ENCODE measurements at places on chromosomes 6 and 20.

DNA sequence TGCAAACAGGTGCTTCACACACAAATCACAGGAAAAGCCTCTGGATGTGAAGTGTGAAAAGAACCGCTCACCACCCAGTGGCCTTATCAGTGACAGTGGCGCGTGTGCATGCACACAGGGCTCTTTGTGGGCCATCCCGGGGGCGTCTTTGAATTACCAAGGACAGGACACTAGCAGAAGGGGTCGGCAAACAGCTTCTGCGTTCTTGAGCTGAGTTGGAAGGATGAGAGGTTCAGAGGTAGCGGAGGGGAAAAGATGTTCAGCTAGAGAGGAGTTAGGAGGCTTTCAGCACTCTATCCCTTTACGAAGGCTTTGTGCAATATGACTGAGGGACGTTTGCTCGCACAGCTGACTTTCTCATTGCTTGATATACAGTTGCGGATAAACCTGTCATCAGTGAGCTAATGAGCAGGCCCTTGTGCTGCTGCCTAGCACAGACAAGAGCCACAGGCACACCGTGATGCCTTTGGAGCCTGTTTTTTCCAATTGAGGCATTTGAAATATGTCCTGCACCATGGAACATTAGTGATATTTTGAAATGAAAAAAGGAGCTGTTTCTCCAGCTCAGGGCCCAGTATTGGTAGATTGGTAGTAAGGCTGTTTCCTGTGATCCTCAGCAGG lies 83.1 kb downstream of the IYD start:
- DNase-seq: no peak

GRCh38 chr6:138424004-138424904 lies 20.2 kb downstream of the HEBP2 start:
- DNase-seq: no peak

GRCh38 chr6:150767571-150768018 lies 97.9 kb upstream of the MTHFD1L start:
- DNase-seq: no peak

DNA sequence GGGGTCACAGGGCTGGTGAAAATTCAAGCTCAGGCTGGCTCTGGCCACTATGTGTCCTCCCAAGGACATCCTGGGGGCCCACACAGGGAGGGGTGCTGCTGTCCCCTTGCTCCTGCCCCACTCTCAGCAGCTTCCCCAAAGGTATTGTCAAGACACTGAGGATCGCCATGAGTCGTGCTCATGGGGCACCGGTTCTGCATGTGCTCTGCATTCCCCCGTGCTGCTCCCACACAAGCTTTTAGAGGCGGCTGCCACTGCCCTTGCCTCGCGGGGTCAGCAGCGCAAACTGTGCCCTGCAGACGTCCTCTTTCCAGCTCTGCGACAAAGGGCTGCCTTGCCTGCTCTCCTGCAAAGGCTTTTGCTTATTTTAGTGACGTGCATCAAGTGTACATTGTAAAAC lies 179.8 kb downstream of the ERMARD start:
- no peak for DNase-seq

GRCh38 chr6:148524471-148524882 lies 181.8 kb downstream of the SASH1 start:
- DNase-seq: no peak

GRCh38 chr6:447381-448165 lies 56.0 kb downstream of the IRF4 start:
- no peak for DNase-seq

- no peak for DNase-seq
Measured at GRCh38 chr6:118725944-118726343, 74.6 kb upstream of the CEP85L start.

DNA sequence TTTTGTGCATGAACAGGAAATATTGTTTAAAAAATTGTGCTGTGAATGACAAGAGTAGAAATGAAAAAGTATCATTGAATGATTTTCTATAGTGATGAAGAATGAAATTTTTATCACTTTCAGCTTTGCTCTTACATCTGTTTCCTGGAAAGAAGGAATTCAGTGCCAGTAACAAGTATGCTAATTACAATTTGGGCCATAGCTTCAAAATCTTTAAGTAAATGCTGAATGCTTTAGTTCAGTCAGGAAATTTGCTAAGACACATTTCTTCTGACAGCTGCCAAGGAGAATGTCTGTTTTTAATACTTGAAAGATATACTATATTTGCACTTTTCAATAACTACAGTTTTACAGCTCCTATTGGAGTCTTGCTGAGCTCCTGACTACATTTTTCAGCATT lies 203.7 kb upstream of the RSPO3 start:
- no peak for DNase-seq

DNA sequence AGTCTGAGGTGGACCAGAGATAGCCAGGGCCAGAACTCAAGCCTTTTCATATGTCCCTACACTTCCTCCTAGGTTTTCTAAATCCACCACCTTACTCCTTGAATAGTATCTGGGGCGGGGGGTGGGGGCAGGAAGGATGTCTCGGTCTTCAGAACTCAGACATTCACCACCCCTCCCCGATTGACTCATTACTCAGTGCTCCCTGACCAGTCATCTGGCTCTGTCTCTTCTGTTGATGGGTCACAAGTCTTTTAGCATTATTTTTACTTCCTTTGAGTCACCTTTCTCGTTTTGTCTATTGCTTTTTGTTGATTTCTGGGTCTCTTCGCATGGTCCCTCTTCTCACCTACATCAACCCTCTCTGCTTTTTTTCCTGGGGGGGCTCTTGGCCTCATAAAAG lies 23.3 kb downstream of the NOX3 start:
- no peak for DNase-seq

DNA sequence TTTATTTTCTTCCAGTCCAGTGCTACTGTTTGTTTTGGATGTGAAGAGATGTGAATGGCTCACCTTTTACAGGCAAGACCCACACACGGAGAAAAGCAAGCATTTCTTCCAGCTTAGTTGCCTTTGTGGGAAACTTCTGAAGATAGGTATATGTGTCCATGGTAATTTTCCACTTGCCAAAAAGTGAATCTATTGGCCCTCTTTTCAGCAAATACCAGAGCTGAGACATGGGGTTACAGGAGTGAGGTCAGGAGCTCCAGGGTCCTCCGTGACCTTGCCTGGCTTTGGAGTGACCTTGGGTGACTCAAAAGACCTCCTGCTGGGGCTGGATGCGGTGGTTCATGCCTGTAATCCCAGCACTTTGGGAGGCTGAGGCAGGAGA lies 166.7 kb downstream of the SCML4 start:
- no peak for DNase-seq

GRCh38 chr6:24606200-24606930 lies 39.6 kb downstream of the KIAA0319 start:
- no peak for DNase-seq

DNA sequence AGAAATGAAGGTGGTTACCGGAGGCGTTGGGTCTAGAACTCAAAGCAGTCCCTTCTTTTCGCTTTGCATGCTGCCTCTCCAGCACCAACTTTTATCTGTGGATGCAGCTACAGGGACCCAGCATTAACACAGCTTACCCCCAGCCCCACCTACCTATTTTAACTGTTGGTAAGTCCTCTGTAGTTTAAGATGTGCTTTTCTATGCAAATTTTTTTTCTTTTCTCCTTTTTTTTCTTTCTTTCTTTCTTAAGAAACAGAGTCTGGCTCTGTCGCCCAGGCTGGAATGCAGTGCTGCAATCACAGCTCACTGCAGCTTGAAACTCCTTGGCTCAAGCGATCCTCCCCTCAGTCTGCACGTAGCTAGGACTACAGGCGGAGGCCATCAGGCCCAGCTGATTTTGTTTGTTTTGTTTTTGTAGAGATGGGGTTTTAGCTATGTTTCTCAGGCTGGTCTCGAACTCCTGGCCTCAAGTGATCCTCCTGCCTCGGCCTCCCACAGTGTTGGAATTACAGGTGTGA lies 6.5 kb upstream of the USP45 start:
- peak; percentile 9 for DNase-seq

GRCh38 chr6:100160930-100161329 lies 166.9 kb upstream of the MCHR2 start:
- no peak for DNase-seq

DNA sequence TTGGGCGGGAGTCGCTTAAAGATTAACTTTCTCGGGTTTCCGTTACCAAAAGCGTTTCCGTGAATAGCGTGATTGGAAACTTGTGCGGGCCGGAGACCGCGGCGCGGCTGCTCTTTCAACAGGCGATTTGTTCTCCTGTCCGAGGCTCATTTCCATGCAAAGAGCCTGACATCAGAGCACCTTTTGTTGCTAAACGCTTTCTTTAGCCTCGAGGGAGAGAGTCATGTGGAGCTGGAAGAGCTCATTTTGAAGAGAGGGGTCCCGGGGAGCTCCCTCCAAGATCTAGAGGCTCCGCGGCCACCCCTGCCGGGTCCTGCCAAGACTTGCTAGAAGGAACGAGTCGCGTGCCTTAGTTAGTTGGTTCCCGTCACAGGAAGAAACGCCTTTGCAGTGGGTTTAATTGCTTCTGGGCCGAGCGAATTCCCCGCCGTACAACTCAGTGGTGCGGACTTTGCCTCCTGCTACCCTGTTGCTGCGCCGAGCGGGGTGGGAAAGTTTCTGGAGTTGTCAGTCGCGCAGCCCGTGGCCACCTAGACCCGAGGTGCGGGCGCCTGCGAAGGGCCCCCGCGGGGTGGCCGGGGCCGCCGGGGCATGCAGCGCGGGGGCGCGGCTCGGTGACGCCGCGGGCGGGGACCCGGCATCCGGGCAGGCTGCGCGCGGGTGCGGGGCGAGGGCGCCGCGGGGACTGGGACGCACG lies at the start of gene SASH1:
Gene SASH1, plus strand, starts transcription at position 489 of the 697 bp plus-strand sequence. CDS start 230 bp downstream, outside the sequence.
- peak; percentile 49 for DNase-seq

GRCh38 chr6:41630946-41631345 lies 7.3 kb upstream of the MDFI start:
- DNase-seq: no peak

- DNase-seq: no peak
Measured at GRCh38 chr6:166930354-166930891, 25.9 kb downstream of the RNASET2 start.

DNA sequence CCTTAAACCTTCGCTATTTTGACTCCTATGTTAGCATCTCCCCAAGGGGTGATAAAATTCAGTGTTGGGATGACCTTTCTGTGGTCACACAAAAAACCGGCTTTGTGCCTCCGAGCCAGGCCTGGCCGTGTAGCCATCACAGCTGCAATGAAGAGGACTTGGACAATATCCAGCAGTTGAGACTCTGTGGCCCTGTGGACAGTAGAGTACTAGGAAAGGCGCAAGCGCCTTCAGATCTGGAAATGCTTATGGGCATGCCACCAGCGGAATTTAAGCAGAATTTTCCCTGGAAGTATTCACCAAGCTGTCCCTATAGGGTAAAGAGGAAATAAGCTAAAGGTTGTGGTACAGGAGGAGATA lies 63.3 kb upstream of the SLC2A12 start:
- no peak for DNase-seq

GRCh38 chr6:37585523-37585905 lies 85.8 kb upstream of the CCDC167 start:
- DNase-seq: no peak

GRCh38 chr6:37155394-37156312 lies 14.3 kb upstream of the PIM1 start:
- DNase-seq: no peak

DNA sequence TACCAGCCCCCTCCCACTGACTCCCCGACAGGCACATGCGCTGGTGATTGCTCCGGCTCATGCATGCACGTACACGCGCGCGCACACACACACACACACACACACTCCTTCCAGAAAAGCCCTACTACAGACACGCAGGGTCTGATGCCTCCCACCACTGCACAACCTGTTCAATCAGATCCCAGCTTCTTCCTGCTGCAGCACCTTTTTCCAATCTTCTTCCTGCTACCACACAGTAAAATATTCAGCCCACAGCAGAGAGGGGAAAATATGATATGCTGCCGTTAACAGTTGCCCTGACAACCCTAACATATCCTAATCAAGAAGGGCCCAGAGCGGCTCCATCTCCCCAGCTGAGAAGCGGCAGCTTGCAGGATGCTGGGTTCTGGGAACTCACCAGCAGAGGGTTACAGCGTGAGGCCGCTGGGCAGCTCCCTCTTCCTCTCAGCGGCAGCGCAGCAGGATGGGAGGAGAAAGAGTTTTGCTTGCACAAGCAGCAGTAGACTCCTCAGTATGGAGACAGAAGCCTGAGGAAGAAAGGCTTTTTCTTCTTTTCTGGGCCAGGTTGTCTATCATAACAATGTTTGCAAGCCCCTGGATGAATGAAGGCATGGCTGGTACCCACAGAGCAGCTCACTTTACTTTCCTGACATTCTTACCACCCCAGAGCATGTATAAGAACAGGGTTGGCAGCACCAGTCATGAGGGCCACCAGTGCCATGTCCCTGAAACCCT lies 23.9 kb downstream of the MAP7 start:
- DNase-seq: no peak

DNA sequence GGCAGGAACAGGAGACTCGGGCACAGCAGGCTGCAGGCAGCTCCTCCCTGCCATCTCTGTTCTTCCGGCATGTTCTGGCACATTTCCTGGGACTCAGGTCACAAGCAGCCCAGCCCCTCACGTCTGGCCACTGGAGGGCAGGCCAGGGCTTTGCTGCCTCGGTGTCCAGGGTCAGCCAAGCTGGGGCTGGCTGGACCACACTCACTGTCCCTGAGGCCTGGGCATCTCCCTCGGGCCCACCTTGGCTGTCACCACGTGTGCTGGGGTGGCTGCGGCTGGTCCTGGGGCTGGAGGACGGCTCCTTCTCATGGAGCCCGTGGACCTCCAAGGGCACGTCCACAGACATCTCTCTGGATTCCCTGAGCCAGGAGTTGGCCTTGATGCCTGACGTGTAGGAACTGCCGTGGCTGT lies 18.5 kb downstream of the FRMD1 start:
- DNase-seq: peak; percentile 63

DNA sequence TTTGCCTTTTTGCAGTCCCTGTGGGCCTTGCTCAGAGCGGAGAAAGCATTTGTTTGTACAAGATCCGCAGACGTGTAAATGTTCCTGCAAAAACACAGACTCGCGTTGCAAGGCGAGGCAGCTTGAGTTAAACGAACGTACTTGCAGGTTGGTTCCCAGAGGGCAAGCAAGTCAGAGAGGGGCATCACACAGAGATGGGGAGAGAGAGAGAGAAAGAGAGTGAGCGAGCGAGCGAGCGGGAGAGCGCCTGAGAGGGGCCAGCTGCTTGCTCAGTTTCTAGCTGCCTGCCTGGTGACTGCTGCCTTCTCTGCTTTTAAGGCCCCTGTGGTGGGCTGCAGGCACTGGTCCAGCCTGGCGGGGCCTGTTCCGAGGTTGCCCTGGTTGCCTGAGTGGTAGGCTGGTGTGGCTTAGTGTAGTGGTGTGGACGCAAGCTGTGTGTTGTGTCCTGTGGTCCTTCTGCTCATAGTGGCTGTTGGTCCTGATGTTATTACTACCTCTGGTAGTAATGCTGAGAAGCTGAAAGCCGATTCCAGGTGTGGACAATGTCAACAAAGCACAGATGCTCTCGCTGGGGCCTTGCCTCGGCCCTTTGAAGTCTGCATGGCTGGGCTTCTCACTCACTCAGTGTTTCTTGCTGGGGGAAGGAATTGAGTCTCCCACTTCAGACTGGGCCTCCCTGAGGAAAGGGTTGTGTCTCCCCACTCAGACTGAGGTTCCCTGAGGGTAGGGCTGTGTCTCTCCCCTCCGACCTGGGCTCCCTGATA lies 12.1 kb downstream of the VEGFA start:
- DNase-seq: no peak

DNA sequence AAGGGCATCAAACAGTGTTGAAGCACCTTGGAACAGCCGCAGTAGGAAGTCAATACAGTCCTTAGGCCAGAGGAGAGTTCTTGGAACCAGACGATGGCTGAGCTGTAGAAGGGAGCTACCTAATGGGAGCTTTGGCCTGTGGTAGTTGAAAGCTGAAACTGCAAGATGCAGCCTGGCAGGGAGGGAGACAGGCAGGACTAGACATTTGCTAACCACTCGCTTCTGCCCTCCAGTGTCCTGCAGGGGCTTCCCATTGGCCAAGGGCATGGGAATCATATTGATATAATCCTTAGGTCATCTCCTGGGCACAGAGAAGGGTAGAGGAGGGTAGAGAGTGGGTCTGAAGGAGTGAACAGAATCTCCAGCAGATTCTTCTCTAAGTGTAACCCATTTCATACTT lies 60.4 kb downstream of the TPD52L1 start:
- no peak for DNase-seq
